ENCODE measurements at places on chromosomes 3 and 15.

- no peak for DNase-seq
These were observed 530.6 kb upstream of the RGMA start for GRCh38 chr15:93619597-93619996.

- DNase-seq = peak; percentile 39
These were observed 14.0 kb downstream of the ITPR1 start for GRCh38 chr3:4507024-4507596.

GRCh38 chr3:101219842-101220560 lies 100.4 kb downstream of the IMPG2 start:
- DNase-seq = peak; percentile 3

GRCh38 chr3:194332858-194333211 lies 18.3 kb downstream of the CPN2 start:
- DNase-seq = no peak

All from activated CD4-positive, alpha-beta T cell treated with anti-CD3 and anti-CD28 coated beads, Interleukin-2, amount 50 U/mL, for 16 hours (primary cell).